CD4-positive, alpha-beta T cell treated with Interleukin-15 for 4 hours (primary cell): ENCODE measurements at places on chromosomes 13 and 19.
A peak's percentile ranks its signal among the peaks of the same experiment; 100 is the strongest.

DNA sequence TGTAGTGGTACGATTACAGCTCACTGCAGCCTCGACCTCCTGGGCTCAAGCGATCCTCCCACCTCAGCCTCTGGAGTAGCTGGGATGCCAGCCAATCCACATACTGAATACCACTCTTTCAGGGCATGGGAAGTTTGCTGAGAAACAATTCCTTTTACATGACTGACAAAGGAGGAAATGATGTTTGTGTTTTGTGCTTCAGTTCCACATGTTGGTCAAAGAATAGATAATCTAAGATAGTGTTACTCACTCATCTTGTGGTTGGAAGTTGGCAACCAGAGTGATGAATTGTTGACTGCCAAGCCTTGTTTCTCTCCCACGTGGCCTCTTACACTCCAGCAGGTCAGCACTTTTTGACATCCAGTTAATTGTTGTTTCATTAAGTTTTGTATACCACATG is 7.6 kb downstream of the MBD3L2B start:
- DNase-seq, result peak; percentile 9

DNA sequence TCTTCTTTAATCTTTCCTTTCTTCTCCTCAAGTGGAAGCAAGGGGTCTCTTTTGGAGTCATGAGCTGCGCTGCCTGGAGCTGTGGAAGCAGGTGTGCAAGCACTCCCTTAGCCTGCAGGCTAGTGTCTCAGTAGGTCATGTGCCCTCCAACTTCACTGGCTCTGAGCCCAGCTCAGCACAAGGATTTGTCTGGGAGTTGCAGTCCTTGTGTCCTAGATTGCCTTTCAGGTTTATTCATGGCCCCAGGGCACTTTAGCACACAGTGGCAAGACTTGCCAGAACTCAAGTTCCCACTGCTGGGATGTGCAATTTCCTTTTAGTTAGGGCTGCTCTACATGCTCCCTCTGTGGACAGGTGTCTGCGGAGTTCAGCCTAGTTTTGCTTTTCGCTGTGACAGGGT is 211.7 kb downstream of the LIG4 start:
- no peak for DNase-seq

DNA sequence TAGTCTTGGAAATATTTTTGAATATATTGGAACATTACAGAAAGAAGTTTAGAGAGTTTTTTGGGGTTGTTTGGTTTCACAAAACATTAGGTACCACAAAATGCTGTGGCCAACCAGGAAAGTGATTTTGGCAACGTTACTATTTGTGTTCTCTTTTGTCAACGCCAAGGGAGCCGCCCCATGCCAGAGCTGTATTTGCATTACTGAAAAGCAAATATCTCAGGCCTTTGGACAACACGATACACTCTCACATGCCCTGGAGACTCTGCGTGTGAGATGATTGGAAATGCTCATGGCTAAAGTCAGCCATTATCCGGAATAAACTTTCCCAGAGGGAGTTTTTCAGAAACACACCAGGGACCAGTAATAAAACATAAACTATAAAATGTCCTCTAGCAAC is 324.6 kb downstream of the SHISA2 start:
- no peak for DNase-seq

- no peak for DNase-seq
Observed at GRCh38 chr19:6103217-6103644, 7.1 kb downstream of the RFX2 start.

GRCh38 chr13:94309997-94310855 is 169.3 kb downstream of the DCT start:
- no peak for DNase-seq

GRCh38 chr13:25267715-25268114 is 19.6 kb downstream of the MTMR6 start:
- no peak for DNase-seq

DNA sequence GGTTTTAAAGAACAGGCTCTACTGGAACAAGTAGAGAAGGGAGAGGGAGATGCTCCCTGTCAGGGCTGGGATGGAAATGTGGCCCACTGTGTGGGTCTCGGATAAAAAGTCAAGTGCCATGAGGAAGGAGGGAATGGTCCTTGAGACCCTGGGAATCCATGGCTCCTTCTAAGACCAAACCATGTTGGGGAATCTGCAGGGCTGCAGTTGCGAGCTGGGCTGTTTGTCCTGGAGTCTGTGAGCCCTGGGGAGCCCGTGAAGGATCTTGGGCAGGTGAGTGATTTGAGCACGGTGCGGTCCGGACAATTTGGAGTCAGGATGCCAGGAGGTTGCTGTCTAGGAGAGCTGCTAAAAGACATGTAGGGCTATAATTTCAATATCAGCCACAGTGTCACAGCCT is 359.4 kb downstream of the FGF9 start:
- no peak for DNase-seq

GRCh38 chr19:36819130-36819630 is 19.0 kb downstream of the ZNF790 start:
- DNase-seq, result no peak

DNA sequence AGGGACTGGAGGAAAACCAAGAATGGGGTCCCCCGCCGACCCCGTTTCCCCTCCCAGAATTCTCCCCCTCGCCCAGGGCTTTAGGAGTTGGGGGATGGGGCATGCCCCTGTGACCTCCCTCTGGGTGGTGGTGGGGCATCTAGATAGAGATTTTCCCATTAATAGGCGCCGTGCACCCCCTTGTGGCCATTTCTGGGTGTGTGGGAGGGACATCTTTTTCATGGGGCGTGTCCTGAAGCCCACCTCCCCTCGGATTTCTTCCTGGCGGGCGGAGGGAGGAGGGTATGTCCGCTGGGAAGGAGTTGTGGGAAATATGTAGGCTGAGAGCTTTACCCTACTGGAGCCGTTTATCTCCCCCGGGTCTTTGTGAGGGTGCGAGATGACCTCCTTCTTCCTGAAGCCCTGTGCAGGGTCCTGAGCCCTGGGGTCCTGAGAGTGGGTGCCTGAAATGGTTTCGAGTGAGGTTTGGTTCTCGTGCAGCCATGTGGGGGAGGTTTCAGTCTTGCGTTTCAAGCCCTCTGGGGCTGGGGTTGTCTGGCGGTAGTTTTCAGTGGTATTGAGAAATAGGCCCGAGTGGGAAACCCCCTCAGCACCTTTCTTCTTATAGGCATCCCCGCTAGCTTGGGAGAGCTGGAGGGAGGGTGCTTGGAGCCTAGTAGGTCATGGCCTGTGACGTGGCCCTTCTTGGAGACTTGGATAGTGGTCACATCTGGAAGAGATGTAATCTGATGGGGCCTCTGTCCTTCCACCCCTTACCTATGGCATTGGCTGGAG is 1.0 kb downstream of the PRMT1 start:
- peak; percentile 79 for DNase-seq

GRCh38 chr13:97175041-97175440 is 47.1 kb upstream of the MBNL2 start:
- no peak for DNase-seq

- no peak for DNase-seq
Observed at GRCh38 chr13:24748061-24748400, 15.9 kb upstream of the RNF17 start.

DNA sequence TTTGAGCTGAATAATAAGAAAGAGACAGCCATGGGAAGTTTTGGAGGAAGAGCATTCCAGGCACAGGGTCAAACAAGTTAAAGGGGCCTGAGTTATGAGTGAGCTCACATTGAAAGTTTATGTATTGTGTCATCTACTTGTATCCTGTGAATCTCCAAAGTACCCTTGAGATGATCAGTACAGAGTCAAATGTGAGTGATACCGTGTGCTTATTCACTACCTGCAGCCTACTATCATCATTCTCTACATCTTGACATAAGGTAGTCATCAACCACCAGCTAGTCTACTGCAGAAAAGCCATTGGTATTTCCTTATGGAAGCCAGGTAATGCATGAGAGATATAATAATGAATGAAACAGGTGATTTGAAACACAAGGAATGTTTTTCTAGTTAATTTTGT is 3.0 kb upstream of the KCTD12 start:
- no peak for DNase-seq

GRCh38 chr19:35790981-35791813 is 15.8 kb downstream of the ARHGAP33 start:
- no peak for DNase-seq

GRCh38 chr19:5749505-5749904 is 29.1 kb downstream of the CATSPERD start:
- DNase-seq, result no peak

- DNase-seq, result no peak
Observed at GRCh38 chr19:41904118-41904870, 21.3 kb downstream of the ARHGEF1 start.

- no peak for DNase-seq
Observed at GRCh38 chr13:33174931-33175330, 110.6 kb downstream of the STARD13 start.

DNA sequence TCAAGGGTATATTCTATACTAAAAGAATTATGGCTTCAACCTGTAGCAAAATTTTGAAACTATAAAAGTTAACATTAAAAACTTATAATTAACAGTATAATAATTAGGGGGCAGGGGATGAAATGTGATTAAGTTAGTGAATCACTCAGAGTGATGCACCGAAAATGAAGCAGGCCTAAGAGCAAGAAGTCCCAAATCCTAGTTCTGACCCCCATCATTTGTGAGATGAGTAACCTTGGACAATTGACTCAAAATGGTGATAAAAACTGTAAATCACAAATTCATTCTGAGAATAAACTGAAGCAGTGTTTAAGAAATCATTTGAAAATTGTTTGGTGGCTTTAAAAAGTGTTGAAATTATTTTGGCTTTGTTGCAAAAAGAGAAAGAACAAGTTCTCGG is 56.8 kb downstream of the KLF12 start:
- no peak for DNase-seq

GRCh38 chr19:41774515-41774980 is 19.2 kb downstream of the CEACAM6 start:
- DNase-seq, result peak; percentile 67

DNA sequence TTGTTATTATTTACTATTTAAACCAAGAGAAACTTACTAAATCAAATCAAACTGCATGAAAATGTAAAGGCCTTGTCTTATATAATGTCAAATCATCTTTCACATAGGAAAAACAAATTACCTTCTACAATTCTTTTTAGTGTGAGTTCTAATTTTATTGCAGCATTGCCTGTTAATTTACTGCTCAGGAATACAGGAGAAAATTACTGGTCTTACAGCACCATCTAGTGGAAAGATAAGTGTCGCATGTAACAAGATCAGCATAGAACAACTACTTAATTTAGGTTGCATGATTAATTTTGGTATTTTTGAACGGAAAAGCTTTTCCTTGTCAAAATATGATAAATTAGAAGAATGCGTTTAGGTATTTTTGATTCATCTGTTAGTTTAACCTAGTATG is 502.7 kb downstream of the UQCRFS1 start:
- peak; percentile 32 for DNase-seq
